Neuronal stem cell (in vitro differentiated cells): ENCODE measurements at places on chromosomes 7 and 10.

- no peak for DNase-seq
Measured at GRCh38 chr10:121594076-121594475, 4.2 kb downstream of the FGFR2 start.

DNA sequence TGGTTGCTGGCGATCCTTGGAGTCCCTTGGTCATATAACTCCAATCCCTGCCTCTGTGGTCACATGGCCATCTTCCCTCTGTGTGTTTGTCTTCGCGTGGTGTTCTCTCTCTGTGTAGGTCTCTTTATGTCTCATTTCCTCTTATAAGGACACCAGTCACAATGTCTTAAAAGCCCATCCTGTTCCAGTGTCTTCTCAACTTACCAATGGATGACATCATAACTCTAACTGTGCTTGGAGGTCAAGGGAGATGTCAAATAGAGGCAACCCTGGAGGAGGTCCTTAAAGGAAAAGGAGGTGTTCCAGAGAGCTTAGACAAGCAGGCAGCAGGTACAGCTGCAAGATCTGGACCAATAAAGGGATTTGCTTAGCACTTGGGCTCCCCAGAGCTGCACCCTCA, 143.0 kb downstream of the BUB3 start:
- DNase-seq, result no peak

DNA sequence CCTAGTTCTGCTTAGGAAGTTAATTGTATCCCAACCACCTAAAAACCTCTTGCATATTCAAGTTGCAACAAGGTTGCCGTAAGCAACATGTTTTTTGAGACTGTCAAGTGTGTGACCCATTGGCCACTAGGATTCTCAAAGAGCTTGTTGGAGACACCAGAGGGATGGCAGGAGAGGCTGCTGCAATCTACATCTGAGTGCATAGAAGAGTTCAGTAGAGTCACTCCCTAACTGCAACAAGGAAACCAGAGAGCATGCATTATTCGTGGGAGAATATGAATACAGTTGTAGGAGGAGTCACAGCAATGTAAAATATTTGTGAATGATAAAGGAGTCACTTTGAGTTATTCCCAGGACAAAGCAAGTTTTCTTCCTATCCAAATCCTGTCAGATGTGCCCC, 538.6 kb downstream of the TNS3 start:
- no peak for DNase-seq

DNA sequence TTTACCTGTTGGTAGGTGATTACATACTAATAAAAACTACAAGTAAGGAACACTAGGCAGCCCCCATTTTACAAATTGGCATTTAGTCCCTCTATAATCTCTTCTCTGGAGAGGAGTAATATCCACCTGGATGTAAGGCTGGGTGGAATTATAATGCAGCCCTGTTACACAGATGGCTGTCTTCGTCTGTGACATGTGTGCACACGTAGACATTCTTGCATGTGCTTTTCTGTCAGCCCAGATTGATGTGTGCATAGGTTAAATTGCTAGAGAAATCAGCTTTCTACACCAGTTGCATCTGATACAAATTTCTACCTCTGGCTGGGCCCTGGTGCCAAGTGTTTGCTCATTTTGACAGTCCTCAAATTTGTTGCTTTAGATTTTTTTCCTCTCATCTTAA, 715.9 kb downstream of the AUTS2 start:
- DNase-seq, result no peak
